Stimulated activated CD4-positive, alpha-beta T cell treated with anti-CD3 and anti-CD28 coated beads, Interleukin-1b, Interleukin-23, amount 100 ng/mL, for 4 hours (primary cell): ENCODE measurements at places on chromosomes 12 and 14.

DNA sequence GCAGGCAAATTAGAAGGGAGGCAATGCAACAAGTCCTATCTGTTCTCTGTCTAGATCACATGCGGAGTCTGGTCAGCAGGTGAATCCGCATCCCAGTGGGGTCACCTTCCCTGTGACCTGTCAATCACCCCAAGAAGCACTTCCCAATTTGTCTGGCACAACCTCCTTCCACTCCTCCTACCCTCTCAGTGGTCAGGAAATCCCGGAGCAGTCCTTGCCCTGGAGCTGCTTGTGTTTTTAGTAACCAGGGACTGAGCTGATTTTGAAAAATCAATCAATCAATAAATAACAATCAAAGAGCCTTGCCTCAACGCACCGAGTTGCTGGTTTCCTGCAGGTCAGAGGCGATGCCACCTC lies 572 bp upstream of the ACSS3 start:
- no peak for DNase-seq

DNA sequence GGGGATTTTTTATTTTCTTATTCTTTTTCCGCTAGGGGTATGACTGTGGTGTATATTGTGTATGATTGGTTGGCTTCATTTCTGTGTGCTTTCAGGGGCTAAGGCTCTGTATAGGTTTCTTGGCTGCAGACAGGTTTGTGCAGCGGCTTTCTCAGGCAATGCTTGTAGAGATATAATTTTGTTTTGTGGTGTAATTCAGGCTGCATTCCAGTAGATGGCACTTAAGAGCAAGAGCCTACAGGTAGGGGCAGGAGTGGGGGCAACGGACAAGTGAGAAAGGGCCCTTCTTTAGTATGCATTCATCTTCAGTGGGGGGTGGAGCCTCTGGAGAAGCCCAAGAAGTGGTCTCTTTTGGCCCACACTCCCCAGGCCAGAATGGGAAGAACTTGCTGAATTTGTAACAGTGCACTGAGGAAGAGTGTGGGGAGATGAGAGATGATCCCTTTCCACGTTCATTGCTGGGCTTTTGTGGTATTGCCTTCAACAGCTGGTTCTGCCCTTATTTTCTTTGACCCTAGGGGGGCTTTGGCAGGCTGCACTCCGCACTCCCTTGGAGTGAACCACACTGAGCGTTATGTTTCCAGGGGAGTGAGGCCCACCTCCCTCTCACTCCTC lies 78.6 kb downstream of the IFNG-AS1 start:
- no peak for DNase-seq

GRCh38 chr14:79938185-79938584 lies 273.1 kb downstream of the DIO2 start:
- DNase-seq = no peak

DNA sequence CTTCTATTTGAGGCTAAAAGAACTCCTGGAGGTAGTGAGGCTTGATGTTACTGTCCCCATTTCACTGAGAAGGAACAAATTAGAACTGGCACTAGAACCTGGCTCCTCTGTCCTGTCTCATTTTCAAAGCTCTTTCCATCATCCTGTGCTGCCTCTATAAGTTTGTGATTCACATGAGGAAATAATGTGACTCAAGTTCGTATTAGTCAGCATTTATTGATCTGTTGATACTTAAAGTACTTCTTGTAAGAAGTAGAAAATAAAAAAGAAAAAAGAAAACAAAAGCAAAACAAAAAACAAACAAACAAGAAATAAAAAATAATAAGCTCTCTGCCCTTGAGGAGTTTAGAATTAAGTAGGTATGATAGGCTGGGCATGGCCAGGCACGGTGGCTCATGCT lies 2.3 kb upstream of the ESPL1 start:
- DNase-seq = no peak

- DNase-seq = no peak
These were observed 457.1 kb downstream of the DAD1 start for GRCh38 chr14:22131749-22132476.
